DND-41 (cell line): ENCODE measurements at places on chromosomes 3 and 15.
A peak's percentile ranks its signal among the peaks of the same experiment; 100 is the strongest.

DNA sequence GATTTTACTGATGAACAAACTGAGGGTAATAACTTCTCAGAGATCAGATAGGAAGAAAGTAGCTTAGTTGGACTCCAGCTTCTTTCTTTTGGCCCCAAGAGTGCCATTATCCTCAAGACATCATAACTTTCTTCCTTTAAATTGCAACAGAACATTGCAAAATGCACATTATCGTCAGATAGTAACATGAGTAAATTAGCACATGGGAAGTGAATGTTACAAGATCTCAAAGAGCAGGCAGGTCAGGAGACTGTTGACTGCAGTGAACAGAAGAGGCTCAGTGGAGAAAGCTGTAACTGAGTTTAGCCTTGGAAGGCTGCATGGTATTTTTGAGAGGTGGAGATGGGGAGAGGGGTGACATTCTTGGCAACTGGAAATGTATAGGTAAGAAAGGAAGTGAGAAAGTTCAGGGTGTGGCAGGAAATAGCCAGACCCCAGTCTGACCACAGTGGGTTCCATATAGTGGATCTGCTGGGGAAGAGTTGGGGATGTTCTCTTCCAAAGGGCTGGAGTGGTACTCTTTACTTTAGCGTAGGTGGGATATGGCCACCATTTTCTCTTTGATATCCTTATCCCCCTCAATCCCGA, 307.7 kb downstream of the RPLP1 start:
- H3K36me3 ChIP-seq, result no peaks in the 10 kb centered on the region
- no peak overlapping the region for H3K4me3 ChIP-seq
- peaks cover 4% of the 10 kb centered on the region for H3K27me3 ChIP-seq
- no peak for DNase-seq
- H3K27ac ChIP-seq, result no peak overlapping the region
- H3K4me1 ChIP-seq, result peaks cover 47% of the 10 kb centered on the region

DNA sequence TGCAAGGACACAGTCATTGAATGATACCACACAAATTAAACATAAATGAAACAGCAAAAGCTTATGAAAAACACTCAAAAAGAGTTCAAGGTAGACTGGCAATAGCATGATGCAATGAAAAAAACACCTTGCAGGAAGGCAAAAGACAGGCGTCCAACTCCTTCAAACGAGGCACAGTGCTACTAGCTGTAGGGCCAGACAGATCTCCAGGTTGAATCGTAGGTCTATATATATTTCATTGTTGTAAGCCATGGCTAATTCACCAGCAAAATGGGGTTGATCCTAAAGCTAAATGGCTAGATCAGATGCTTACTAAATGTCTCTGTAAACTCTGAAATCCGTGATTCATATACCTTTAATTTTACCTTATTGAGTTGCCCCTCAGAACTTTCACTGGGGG, 94.2 kb downstream of the THRB start:
- H3K4me3 ChIP-seq, result no peak overlapping the region
- H3K27me3 ChIP-seq, result no peaks in the 10 kb centered on the region
- H3K27ac ChIP-seq, result no peak overlapping the region
- H3K36me3 ChIP-seq, result no peaks in the 10 kb centered on the region
- H3K4me1 ChIP-seq, result no peaks in the 10 kb centered on the region
- DNase-seq, result no peak

GRCh38 chr3:132210476-132211346, 106.5 kb upstream of the ACP3 start:
- H3K27me3 ChIP-seq, result peaks cover 6% of the 10 kb centered on the region
- no peak overlapping the region for H3K4me3 ChIP-seq
- no peaks in the 10 kb centered on the region for H3K4me1 ChIP-seq
- peak; percentile 13 for DNase-seq

DNA sequence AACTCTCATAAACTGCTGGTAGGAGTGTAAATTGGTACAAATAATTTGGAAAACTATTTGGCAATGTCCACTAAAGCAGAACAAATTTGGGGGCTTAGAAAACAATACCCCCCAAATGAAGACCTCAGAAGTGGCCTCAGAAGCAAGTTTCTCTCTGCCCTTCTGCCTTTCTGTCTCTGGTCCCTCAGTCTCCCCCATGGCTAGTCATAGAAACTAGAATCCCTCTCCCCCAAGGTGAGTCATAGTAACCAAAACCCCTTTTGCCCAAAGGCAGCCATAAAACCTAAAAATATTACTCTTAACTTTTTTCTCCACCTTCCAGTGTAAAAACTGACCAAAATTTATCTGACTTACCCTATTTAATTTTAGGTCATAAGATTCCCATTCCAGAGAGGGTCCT, 350.7 kb upstream of the LRRC3B start:
- H3K4me1 ChIP-seq, result no peaks in the 10 kb centered on the region
- no peaks in the 10 kb centered on the region for H3K27me3 ChIP-seq
- no peak overlapping the region for H3K27ac ChIP-seq

GRCh38 chr3:196645897-196646665, 6.6 kb downstream of the NRROS start:
- peaks cover 75% of the 10 kb centered on the region for H3K4me1 ChIP-seq
- H3K36me3 ChIP-seq, result peaks cover 95% of the 10 kb centered on the region
- no peak for DNase-seq
- no peaks in the 10 kb centered on the region for H3K27me3 ChIP-seq

DNA sequence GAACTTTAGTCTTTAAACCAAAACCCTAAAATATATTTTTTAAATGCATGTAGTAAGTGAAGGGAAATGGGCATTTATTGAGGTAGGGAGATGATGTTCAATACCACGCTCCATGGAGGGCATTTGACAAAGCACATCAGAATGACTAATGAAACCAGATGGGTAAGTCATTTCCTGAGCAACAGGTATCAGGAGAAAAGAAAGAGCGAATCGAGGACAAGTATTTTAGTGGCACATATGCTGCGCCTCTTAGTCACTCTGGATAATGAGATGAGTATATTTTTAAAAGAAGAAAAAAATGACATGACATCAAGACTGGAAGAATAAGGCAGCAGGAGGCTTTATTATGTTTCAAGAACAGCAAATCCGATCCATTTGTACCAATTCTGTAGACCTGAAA, 129.0 kb upstream of the ARHGEF3 start:
- H3K27me3 ChIP-seq, result no peaks in the 10 kb centered on the region
- no peaks in the 10 kb centered on the region for H3K36me3 ChIP-seq
- no peak overlapping the region for H3K27ac ChIP-seq
- peaks cover 20% of the 10 kb centered on the region for H3K4me1 ChIP-seq
- no peak for DNase-seq
- H3K4me3 ChIP-seq, result no peak overlapping the region

DNA sequence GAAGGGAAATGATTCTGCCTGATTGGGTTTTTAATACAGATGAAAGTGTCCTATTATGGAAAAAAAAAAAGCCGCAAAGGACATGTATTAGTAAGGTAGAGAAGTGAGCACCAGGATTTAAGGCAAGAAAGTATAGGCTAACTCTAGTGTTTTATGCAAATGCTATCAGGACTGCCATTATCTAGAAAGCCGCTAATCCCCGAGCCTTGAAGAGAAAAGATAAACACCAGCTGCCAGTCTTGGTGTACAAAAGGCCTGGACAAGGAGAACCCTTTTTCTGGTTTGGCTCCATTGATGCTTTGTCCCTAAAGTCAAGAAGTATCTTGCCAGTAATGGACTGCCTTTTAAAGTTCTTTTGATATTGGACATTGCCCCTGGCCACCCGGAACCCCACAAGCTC, 8.6 kb upstream of the TRIM59 start:
- H3K27ac ChIP-seq, result no peak overlapping the region
- peaks cover 12% of the 10 kb centered on the region for H3K27me3 ChIP-seq
- DNase-seq, result no peak
- H3K4me3 ChIP-seq, result no peak overlapping the region

- no peak overlapping the region for H3K27ac ChIP-seq
- H3K4me1 ChIP-seq, result no peaks in the 10 kb centered on the region
- no peak overlapping the region for H3K4me3 ChIP-seq
These were observed 13.0 kb upstream of the MANF start for GRCh38 chr3:51371943-51372557.

- no peak for DNase-seq
- H3K4me3 ChIP-seq, result no peak overlapping the region
- H3K4me1 ChIP-seq, result no peaks in the 10 kb centered on the region
These were observed 36.7 kb upstream of the CCDC174 start for GRCh38 chr3:14614862-14615261.

- no peak for DNase-seq
- H3K4me3 ChIP-seq, result no peak overlapping the region
- no peak overlapping the region for H3K27ac ChIP-seq
- H3K4me1 ChIP-seq, result no peaks in the 10 kb centered on the region
These were observed 150.8 kb downstream of the PDZRN3 start for GRCh38 chr3:73473898-73474416.

- H3K36me3 ChIP-seq, result 0 out of 2 replicates have a peak, but pooled peaks cover 3% of the 10 kb centered on the region
- H3K27ac ChIP-seq, result no peak overlapping the region
- H3K4me3 ChIP-seq, result no peak overlapping the region
- H3K27me3 ChIP-seq, result no peaks in the 10 kb centered on the region
- no peaks in the 10 kb centered on the region for H3K4me1 ChIP-seq
- no peak for DNase-seq
These were observed 107.7 kb downstream of the ETFA start for GRCh38 chr15:76203346-76204108.

DNA sequence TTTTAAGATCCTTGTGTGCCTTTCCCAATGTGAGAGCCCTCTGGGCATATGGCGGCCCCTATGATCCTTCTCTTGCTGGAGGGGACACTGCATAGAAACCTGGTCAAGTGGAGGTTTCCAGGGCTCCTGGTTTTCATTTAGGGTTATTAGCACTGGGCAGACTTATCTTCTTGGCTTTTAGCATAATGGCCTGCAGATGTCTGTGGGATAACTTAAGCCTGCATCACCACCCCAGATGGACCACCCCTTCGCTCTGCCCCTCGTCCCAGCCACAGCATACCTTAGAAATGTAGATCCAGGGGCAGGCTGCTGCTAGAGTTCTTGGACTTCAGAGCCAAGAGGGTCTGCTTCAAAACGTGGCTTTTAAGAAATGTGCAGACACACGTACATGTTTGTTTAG, 340.3 kb upstream of the CTDSPL start:
- no peaks in the 10 kb centered on the region for H3K4me1 ChIP-seq
- H3K4me3 ChIP-seq, result no peak overlapping the region
- no peak overlapping the region for H3K27ac ChIP-seq

GRCh38 chr15:91874171-91874570, 20.7 kb downstream of the SLCO3A1 start:
- H3K4me1 ChIP-seq, result peaks cover 6% of the 10 kb centered on the region; the same call in 1 of the 2 replicates
- no peak for DNase-seq
- no peak overlapping the region for H3K27ac ChIP-seq
- no peak overlapping the region for H3K4me3 ChIP-seq
- H3K27me3 ChIP-seq, result no peaks in the 10 kb centered on the region

DNA sequence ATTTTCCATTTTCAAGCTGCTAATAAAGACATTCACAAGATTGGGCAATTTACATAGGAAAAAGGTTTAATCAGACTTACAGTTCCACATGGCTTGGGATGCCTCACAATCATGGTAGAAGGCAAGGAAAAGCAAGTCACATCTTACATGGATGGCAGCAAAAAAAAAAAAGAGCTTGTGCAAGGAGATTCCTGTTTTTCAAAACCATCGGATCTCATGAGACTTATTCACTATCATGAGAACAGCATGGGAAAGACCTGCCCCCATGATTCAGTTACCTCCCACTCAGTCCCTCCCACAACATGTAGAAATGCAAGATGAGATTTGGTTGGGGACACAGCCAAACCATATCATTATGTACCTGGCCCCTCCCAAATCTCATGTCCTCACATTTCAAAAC, 202.0 kb downstream of the FNDC3B start:
- no peaks in the 10 kb centered on the region for H3K27me3 ChIP-seq
- no peaks in the 10 kb centered on the region for H3K36me3 ChIP-seq
- H3K27ac ChIP-seq, result no peak overlapping the region
- H3K4me1 ChIP-seq, result no peaks in the 10 kb centered on the region
- DNase-seq, result no peak
